Activated T-cell treated with anti-CD3 and anti-CD28 coated beads, Interleukin-2, amount 50 U/mL, for 48 hours (primary cell): ENCODE measurements at places on chromosomes 6 and 20.
A peak's percentile ranks its signal among the peaks of the same experiment; 100 is the strongest.

DNA sequence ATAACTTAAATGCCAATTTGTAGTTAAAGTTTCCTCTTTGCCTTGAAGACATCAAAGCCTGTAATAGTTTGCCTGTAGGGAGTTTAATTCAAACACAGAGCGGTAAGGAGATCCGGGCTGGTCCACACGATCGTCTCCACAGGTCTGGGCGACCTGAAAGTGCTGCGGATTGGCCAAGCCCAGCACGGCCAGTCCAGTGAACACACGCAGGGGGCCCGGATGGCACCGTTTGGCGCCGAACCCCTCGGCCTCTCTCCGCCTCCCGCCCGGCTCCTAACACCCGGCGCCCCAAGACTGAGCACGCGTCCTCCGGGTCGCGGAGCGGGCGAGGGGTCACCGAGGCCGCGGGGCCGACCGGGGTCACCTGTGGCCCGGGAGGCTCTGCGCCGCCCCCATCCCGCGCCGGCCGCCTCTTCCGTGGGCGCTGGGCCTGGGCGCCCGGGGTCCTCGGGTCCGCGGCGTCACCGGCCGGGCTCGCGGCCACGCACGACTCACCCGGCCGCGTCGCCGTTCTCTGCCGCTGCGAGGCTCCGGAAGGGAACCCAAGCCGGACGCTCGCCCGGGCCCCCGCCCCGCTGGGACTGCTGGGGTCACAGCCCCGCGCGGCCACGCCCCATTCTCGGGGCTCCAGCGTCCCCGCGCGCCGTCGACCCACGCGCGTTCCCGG is 481 bp downstream of the SERPINB6 start:
- DNase-seq, result peak; percentile 52

DNA sequence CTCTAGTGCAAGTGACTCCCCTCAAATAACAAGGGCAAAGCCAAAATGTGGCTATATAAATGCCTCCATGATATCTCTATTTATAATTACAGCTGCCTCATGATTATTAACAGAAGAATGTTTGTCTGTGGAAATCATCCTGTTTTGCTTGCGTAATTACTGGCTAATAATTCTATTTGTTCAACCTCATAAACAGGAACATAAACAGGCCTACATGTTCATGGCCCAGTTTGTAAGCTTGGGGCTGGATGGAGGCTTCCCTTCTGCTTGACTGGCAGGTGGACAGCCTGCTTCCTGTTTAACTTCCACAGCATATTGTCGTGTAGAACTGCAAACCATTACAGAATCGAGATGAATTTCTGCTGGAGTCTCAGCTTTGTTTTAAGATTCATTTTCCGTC is 766.0 kb upstream of the MAP3K7 start:
- DNase-seq, result no peak

DNA sequence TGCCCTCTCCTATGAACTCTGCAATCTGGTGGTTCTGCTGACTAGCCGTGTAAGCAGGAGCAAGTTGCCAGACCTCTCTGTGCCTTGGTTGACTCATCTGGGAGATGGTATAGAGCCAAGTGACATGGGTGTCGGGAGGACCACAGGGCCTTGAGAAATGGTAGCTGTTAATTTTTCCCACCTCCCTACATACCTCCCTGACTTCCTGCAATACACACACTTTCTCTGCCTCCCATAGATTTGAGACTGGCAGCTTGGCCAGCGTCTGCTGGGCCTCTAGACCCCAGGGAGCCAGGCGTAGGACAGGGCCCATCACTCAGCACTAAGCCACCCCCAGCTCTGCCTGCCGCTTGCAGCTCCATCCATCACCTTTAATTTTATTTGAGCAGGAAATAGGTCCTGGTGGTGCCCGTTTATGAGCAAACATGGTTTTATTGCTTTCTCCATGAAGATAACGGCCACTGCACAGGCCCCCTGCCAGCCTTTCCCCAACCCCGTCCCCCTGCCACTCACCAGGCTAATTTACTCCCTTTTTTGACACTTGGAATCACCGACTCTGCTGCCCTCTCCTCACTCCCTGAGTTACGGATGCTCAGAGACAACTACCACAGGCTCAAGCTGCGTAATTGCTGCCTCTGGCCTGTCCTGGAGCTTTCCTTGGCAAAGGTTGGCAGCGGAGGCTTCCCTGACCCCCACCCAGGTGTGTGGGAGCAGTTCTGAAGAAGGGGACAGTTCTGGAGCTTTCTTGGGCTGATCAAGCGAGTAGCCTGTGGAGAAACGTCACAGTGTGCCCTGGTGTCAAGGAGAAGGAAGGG is 11.1 kb downstream of the GLP1R start:
- DNase-seq, result no peak

GRCh38 chr6:53107091-53107490 is 41.5 kb downstream of the GCM1 start:
- no peak for DNase-seq

GRCh38 chr6:100881707-100882040 is 545 bp upstream of the ASCC3 start:
- no peak for DNase-seq

DNA sequence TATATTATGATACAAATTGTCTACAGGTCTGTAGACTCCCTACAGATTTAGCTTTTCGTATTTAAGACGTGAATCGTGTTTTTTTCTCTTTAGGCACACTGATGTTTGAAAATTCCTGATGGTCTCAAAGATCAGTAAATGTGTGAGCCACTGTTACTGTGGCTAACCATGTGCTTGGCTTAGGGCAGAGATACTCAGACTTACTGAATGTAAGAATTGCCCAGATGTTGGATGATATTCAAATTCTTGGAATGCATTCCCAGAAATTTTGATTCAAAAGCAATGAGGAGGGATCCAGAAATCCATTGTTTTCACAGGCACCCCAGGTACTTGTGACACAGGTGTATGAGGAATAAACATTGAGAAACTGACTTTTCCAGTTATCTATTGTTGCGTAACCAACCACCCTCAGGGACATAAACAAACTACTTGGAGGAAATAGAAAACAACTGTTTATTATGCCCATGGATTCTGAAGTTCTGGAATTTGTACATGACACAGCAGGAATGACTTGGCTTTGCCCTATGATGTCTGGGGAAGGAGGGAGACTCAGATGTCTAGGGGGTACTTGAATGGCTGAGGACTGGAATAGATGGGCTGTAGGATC is 339.6 kb upstream of the CITED2 start:
- no peak for DNase-seq

GRCh38 chr6:43717822-43718221 is 30.2 kb upstream of the MRPS18A start:
- no peak for DNase-seq
